ENCODE measurements at places on chromosomes 11 and 22.
A peak's percentile ranks its signal among the peaks of the same experiment; 100 is the strongest.

GRCh38 chr11:112470355-112470754 is 209.7 kb upstream of the PLET1 start:
- no peak for DNase-seq

GRCh38 chr22:50246242-50247175 is 1.7 kb upstream of the TUBGCP6 start:
- no peak for DNase-seq

GRCh38 chr11:76806131-76806530 is 23.0 kb downstream of the TSKU start:
- no peak for DNase-seq

- DNase-seq: no peak
Measured at GRCh38 chr22:26322179-26322905, 106.7 kb upstream of the ASPHD2 start.

GRCh38 chr22:36470162-36470993 is 11.1 kb downstream of the TXN2 start:
- peak; percentile 83 for DNase-seq

- DNase-seq: peak; percentile 88
Measured at GRCh38 chr11:68297812-68298658, 14.4 kb upstream of the LRP5 start.

DNA sequence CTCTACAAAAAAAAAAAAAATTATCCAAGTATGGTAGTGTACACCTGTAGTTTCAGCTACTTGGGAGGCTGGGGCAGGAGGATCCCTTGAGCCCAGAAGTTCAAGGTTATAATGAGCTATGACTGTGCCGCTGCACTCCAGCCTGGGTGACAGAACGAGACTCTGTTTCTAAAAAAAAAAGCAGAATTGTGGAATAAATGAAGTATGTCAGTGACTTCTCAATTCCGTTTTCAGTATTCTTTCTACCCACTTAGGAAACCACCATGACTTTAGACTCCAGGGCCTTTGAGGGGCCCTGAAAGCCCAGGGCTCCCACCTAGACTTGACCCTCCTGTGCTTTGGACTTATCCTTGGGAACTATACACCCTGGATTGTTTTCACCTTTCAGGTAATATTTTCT is 6.5 kb upstream of the NUP160 start:
- DNase-seq: no peak

DNA sequence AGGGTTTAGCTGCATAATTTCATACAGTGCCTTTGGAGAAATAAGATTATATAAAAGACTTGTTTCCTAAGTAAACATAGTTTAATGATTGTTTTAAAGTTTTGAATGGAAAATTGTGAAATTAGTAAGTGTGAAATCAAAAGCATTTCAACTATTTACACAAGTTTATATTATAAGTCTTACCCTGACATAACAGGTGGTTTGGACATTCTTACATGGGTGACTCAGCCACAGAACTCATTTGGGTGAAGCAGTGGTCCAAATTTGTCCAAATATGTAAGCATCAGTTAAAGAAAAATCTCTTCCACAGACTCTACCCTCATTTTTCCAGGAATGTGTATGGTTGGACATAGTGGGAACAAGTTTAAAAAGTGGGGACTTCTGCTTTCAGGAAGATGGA is 68.0 kb downstream of the USP47 start:
- DNase-seq: no peak

- no peak for DNase-seq
Measured at GRCh38 chr11:43694477-43694876, 13.9 kb downstream of the HSD17B12 start.
